ENCODE measurements at places on chromosomes 12 and 14.

- no peak for DNase-seq
Measured at GRCh38 chr12:13181375-13182070, 15.0 kb upstream of the EMP1 start.

- no peak for DNase-seq
Measured at GRCh38 chr12:51669271-51669670, 78.2 kb downstream of the SCN8A start.

- DNase-seq = no peak
Measured at GRCh38 chr12:46265734-46266133, 3.1 kb downstream of the SLC38A1 start.

- DNase-seq = no peak
Measured at GRCh38 chr14:103529383-103530365, 678 bp downstream of the TRMT61A start.

GRCh38 chr12:70467918-70468733 lies 102.0 kb downstream of the KCNMB4 start:
- no peak for DNase-seq

DNA sequence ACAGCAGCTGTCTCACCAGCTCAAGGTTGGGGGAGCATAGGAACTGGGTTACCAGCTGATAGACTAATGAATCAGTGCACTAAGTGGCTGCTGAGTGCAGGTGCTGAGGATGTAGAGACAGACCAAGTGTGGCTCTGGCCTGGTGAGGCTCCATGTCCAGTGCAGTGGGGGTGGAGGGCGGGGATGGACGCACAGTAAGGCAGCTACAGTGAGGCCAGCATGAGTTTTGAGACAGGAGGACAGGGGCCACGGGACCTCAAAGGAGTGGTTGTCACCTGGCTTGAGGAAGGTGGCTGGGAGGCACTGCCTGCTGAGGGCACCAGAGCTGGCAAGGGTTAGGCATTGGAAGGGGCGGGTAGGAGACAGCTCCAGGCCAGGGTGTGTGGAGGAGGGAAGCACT lies 37.0 kb downstream of the SYNE3 start:
- no peak for DNase-seq

GRCh38 chr14:51609955-51610283 lies 41.8 kb upstream of the FRMD6 start:
- DNase-seq = no peak

- DNase-seq = no peak
Measured at GRCh38 chr14:37254411-37254947, 56.7 kb downstream of the MIPOL1 start.

GRCh38 chr12:46153268-46153872 lies 115.5 kb downstream of the SLC38A1 start:
- DNase-seq = no peak

GRCh38 chr14:90750701-90751100 lies 65.5 kb downstream of the TTC7B start:
- DNase-seq = no peak

DNA sequence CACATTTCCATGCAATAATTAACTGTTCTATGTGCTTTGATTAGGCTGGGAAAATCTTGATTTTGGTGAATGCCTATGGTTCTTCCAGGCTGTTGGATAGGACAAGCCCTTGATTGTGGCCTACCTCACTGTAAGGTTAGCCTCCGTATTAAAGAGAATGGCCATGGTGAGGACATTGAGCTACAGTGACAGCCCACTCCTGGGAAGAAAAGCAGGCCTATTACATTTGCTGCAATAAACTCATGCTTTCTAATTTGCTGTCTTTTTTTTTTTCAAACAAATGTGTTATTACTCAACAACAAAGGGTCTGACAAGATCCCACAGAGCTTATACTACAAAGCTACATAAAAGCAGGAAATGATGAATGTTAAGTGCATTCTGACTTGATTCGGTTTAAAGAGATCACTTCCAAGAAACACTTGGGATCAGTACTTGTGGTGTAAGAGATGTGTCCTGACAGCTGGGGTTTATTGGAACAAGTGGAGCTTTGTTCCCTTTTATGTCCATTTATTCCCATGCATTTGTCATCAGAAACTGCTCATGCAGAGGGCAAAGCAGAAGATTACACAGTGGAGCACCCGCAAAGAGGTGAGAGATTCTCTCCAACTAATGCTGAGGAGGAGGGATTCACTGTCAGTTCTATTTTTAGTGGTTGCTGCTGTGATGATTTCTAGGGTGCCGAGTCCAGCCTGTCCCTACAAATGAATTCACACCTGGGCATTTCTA lies 29.1 kb upstream of the KCNK10 start:
- DNase-seq = no peak

GRCh38 chr14:23071921-23072539 lies 14.7 kb upstream of the CDH24 start:
- no peak for DNase-seq

- DNase-seq = no peak
Measured at GRCh38 chr14:87131879-87132278, 861.1 kb downstream of the GALC start.

DNA sequence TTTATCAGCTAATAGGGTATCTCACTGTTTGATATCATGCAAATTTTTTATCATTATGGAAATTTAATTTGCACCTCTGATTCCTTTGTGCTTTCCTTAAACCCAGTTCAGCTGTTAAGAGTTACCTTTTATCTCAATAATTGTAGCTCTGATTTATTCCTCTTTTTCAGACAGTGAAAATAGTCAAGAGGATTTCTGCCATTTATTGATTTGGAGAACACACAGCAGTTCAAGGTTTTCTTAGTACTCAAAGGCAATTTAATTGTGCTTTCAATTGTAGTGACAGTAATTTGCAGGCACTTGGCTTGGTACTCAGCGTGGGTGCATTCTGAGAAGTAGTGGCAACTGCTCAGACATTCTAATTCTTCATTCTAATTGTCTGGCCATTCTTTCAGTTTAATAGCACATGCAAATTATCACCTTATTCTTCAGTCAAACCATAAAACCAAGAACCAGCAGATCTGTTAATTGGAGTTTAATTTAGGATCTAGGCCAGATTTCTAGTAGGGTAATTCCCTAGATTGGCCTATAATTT lies 709.3 kb downstream of the RPS29 start:
- no peak for DNase-seq

- DNase-seq = no peak
Measured at GRCh38 chr14:101104485-101104884, 201.0 kb upstream of the RTL1 start.

DNA sequence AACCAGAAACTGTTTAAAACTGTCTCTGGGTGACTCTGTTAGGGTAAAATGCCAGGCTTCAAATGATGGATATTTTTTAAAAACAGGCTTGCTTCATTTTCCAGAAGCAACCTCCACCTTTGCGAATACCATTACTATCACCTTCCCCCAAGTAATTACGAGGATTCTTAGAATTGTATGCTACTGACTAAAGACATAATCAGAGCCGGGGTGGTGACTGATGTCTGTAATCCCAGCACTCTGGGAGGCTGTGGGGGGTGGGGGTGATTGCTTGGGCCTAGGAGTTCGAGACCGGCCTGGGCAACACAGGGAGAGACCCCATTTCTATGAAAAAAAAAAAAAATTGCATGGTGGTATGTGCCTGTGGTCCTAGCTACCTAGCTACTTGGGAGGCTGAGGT lies 38.3 kb downstream of the FGD6 start:
- no peak for DNase-seq

DNA sequence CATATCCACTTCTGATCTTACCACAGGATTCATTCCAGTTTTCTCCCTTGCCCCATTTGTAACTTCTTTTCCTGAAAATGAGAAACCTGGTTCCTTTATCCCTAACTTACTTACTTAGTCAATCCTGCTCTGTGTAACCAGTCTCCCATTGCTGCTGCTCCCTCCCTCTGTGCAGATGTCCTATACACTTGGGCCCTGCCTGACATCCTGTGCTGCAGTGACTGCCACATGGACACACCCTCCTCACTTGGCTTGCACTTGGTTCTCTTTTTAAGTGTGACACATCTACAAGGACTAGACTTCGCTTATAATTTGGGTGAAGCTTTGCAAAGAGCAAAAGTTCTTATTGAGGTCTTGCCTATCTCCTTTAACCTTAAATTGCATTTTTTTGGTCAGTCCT lies 51.4 kb downstream of the FGD4 start:
- DNase-seq = no peak

DNA sequence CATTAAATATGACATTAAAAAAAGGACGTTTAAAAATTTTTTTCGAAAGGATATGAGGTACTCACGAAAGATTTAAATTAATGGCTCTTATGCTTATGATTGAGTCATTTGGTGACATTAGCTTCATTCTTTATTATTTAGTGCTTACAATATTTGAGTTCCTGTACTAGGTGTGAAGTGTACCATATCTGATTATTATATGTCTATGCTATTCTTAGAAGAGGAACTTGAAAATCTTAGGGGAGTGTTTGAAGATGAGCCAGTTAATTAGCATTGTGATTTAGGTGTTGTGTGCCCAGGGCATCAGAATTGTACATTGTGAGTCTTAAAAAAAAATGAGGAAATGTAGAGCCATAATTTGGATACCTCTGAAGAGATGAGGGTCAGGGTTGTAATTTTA lies 118.6 kb downstream of the FUT8 start:
- DNase-seq = no peak

- DNase-seq = peak; percentile 81
Measured at GRCh38 chr14:23034498-23035302, at the start of gene PSMB5. TSS of gene PSMB5 (minus strand) at chr14:23034900. CDS start at chr14:23034881, 19 bp downstream.

- DNase-seq = no peak
Measured at GRCh38 chr12:15971211-15971610, 60.1 kb downstream of the DERA start.

DNA sequence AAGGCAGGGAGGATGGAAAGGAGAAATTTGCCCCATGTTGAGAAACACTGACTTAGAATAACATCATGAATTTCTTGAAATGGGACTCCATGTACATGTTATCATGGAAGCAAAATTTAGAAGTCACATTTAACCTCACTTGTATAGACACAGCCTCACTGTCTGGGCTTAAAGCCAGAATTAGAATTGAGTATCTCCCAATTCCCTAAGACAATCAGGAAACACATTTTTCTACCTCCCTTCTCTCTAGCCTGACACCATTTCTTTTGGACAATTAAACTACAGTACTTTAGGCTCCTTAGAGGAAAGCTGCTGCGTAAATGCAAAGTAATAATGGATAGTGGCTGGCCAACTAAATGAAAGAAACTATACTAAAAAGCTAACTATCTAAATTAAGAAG lies 795.5 kb downstream of the C12orf50 start:
- no peak for DNase-seq

GRCh38 chr14:65462411-65462810 lies 49.9 kb downstream of the FUT8 start:
- DNase-seq = no peak

- no peak for DNase-seq
Measured at GRCh38 chr12:56571121-56571520, 49.5 kb downstream of the RBMS2 start.

GRCh38 chr12:455821-456220 lies 3.9 kb upstream of the B4GALNT3 start:
- no peak for DNase-seq

DNA sequence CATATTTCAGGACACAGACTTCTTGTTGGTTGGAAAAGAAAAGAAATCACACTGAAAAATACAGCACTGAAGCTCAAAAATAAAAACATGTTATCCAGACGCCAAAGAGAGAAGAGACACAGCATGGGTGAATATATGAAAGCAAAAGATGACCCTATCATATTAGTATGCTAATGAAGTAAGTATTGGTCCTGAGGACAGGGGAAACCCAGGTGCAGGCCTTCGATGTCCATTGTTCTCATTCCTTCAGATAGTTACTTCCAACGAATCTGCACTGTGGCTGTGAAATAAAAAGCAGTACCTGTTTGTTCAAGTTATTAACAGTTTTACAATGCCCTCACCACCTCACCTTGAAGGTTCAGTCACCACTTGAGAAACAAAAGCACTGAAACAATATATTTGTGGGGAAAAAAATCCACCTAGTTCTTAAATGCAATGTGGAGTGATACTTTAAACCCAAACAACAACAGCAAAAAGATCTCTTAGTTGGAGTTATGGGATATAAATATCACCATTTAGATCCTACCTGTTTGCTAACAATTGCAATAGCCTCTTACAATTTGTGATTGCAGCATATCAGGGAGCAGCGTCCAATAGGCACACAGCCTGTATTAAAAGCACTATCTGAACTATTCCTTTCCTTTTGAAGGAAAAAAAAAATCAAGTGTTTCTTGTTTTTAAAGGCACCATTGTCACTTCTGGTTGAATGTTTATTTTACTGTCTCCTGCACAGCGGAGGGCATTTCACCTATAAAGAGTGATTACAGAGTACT lies 188.1 kb downstream of the BCAT1 start:
- DNase-seq = no peak

GRCh38 chr14:94486883-94487282 lies 10.9 kb upstream of the SERPINA9 start:
- DNase-seq = no peak

GRCh38 chr12:91851741-91852477 lies 293.7 kb downstream of the BTG1 start:
- DNase-seq = no peak

- no peak for DNase-seq
Measured at GRCh38 chr14:94893411-94894160, 123.7 kb upstream of the GSC start.

GRCh38 chr12:108799401-108800243 lies 57.8 kb downstream of the SSH1 start:
- DNase-seq = no peak
